Aorta (tissue), 5 donors: ENCODE measurements at places on chromosomes 16 and 17. TPM values are rescaled to one million over a fixed set of nuclear protein-coding genes. Genes with fewer than 3 reads are reported as not detected.

DNA sequence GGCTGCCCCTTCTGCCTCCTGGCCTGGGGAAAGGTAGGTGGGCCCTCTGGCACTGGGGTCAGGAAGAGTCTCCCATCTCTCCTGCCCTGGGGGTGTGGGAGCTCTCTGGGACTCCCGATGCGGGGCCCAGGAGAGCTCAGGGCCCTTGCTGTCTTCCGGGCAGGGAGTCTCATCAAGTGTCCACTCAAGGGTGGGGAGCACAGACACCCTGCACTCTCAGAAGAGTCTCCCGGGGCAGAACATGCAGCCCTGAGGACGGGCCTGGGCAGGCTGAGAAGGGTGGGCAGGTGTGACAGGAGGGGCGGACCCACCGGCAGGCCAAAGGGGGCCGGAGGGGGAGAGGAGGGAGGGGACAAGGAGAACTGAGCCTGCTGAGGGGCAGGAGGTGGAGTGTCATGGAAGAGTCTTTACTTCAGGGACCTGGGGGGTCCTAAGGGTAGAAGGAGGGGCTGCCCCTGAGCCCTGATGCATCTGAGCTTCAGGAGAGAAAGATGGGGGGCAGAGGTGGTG, 8.4 kb upstream of the PKMYT1 start:
- no peak for DNase-seq

DNA sequence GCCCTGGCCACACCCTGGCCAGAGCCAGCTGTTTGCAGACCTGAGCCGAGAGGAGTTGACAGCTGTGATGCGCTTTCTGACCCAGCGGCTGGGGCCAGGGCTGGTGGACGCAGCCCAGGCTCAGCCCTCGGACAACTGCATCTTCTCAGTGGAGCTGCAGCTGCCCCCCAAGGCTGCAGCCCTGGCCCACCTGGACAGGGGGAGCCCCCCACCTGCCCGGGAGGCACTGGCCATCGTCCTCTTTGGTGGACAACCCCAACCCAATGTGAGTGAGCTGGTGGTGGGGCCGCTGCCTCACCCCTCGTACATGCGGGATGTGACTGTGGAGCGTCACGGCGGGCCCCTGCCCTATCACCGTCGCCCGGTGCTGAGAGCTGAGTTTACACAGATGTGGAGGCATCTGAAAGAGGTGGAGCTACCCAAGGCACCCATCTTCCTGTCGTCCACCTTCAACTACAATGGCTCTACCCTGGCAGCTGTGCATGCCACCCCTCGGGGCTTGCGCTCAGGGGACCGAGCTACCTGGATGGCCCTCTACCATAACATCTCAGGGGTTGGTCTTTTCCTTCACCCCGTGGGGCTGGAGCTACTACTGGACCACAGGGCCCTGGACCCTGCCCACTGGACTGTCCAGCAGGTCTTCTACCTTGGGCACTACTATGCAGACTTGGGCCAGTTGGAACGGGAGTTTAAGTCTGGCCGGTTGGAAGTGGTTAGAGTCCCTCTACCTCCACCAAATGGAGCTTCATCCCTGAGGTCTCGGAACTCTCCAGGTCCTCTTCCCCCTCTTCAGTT, 578 bp downstream of the AOC2 start:
- no peak for DNase-seq

PPY gene
- not detected for polyA plus RNA-seq

GRB7 gene
- 0.23 TPM for polyA plus RNA-seq

GRCh38 chr17:81302324-81302723, 7.2 kb upstream of the SLC38A10 start:
- DNase-seq = no peak

GRCh38 chr17:45129426-45129939, 2.8 kb downstream of the PLCD3 start:
- no peak for DNase-seq

DNA sequence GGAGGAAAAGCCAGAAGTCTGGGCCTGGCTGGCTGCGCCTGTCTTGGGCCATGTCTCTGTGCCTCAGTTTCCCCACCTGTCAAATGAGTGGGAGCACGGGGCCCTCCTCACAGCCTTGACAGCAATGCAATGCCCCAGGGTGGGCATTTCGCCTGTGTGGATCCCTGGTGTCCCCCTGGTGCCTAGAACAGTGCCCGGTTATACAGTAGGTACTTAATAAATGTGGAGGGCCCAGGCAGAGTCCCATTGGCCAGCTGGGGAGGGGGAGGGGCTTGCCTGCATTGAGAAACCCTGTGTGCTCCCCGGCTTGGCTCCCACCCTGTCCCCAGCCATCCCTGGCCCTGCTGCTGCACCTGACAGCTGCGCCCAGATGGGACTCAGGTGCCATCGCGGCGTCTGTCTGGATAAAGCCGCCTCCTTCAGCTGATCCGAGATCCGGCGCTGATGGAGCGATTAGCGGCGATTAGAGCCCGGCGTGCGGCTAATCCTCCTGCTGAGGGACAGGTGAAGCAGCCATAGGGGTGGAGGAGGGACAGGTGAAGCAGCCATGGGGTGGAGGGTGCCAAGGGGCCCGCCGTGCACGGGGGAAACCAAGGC, 12.4 kb downstream of the ZFPM1 start:
- no peak for DNase-seq

GRCh38 chr16:2698103-2698870, 16.0 kb downstream of the KCTD5 start:
- DNase-seq = no peak

- no peak for DNase-seq
These were observed 51.2 kb downstream of the SOX9 start for GRCh38 chr17:72171703-72172667.

PYDC1 gene
- polyA plus RNA-seq = not detected

DLX3 gene
- polyA plus RNA-seq = 0.41 TPM

DNA sequence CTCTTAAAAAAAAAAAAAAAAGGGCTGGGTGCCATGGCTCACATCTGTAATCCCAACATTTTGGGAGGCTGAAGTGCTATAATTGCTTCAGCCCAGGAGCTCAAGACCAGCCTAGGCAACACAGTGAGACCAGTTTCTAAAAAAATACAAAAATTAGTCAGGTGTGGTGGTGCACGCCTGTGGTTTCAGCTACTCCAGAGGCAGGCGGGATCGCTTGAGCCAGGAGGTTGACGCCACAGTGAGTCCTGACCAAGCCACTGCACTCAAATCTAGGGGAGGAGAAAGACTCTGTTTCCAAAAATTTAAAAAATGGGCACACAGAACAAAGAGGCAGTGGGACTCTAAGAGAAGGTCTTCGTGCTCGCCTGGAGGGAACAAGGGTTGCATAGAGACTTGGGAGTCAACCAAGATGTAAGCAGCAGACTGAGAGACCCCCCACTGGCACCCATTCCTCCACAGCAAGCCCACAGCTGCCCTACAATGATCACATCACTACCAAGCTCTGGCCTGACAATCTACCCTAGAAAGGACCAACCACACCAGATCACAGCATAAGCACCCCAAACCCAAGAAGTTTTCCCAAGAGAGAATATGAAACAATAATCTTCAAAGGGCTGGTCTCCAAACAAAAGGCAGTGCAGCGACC, 121.6 kb downstream of the ANKRD11 start:
- DNase-seq = no peak

TPSB2 gene
- 4.9 TPM for polyA plus RNA-seq

GRCh38 chr17:12256380-12256995, 235.8 kb downstream of the MAP2K4 start:
- DNase-seq = no peak

DNA sequence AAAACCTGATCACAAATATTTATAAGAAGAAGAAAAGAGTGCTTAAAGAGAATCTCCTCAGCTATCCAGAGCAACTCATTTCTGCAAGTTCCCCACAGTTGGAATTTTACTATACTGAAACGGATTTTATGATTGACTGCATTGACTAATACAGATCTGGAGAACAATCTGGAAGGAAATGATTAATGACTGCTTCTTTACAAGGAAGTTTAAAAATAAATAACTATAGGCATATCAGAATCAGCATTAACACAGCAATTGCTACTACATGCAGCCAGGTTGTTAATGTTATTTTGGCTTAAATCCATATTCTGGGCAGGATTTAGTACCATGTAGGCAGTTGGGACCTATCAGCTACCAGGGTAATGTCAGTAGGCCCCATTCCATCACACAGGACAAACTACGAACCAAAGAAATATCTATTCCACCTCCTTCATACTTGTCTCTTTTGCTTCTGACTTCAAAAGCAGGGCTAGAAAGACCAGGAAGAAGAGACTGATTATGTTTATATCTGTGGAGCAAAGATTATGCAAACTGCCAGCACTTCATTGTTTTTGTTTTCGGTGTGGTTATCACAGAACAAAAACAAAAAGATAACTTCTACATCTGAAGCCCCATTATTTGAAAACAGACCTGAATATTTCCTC, 3.9 kb downstream of the SKAP1 start:
- no peak for DNase-seq

DNA sequence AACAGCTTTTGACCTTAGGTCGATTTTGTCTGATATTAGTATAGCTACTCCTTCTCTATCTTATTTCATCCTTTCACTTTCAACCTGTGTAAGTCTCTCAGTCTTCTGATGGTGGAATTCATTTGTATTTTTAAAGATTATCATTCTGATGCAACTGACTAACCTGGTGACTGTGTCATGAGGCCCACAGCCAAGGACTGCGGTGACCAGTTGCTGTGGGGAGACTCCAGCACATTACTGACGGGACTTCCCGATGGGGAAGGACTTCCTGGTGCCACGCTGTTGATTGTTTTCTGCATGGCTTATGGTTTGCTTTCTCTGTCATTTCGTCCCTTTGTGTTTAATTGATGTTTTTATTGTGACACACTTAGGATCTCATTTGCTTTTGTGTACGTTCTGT, 34.2 kb downstream of the RMI2 start:
- DNase-seq = no peak

DNA sequence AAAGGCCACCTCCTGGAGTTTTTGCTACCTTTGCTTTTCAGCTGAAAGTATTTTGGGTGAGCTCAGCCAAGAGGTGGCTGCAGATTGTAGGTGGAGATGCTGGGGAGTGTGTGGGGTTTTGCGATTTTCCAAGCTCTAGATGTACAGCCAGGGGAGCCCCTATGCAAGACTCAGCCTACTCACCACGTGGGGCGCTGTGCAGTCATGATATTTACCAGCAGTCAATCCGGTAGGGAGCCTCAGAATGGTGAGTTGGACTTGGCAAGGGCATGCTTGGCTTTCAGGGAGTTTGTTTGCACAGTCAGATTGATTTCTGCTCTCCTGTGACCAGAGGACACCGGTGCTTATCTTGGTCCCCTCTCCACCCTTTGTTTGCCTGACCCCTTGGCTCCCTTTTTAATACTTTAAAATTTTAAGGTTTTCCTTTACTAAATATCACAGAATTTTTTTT, 175.3 kb downstream of the UTP18 start:
- DNase-seq = no peak

DNA sequence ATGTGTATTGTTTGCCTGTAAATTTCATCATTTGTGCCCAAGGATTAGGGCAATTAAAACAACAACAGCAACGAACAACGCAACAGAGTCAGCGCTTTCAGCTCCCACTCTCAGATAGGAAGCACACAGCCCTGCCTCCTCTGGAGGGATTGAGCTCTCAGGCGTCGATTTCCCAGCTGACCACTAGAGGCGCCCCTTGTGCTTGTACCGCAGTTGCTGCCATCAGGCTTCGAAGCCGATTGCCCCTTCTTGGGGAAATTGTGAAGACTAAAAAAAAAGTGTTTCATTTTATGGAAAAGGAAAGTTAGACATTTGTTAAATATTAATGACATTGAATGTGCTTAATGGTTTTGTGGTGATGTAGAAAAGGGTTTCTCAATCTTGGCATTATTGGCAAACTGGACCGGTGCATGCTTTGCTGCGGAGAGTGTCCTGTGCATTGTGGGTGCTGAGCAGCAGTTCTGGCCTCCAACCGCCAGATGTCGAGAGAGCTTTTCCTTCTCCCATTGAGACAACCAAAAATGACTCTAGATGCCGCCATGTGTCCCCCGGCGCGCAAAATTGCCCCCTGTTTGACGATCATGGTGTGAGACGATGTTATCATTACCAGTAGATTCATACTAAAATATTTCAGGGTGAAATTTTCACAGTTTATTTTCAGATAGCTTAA, 650.4 kb upstream of the RBFOX1 start:
- peak; percentile 51 for DNase-seq

DNA sequence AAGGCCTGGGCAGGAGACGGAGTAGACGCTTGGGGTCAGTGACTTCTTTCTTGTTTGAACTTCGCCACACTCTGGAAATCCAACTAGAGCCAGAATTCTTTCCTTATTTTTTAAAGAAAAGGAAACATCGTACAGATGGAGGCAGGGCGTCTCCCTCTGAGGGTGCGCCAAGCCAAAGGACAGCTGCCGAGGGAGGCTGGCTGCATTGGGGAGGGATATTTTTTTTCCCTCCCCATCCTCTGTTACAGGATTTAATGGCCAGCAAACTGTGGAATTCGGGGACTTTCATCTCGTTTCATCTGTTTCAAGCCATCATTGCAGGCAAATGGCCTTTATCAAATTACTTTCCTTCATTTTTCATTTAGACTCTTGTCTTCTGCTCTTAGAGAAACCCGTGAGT, 15.9 kb downstream of the CDK5R1 start:
- DNase-seq = no peak

GRCh38 chr16:4321286-4322120, 5.6 kb downstream of the GLIS2 start:
- peak; percentile 48 for DNase-seq
